ENCODE measurements at places on chromosomes 1 and 21.
A peak's percentile ranks its signal among the peaks of the same experiment; 100 is the strongest.

DNA sequence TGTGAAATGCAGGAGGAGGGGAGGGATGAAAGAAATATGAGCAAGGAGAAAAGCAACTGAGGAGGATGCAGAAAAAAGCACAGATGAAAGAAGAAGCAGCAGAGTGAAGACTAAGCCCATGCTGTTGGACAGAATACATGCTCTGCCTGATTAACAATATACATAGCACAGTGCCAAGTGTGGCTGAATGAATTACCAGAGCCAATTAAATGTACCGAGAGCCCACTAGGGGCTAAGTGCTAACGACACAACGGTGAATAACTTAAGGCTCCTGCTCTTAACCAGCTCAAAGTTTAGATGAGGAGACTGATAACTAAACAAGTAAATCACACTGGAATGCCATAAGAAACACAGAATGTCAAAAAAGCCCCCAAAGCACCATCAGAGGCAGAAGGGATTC, 15.6 kb downstream of the CADM3 start:
- peak; percentile 22 for DNase-seq

DNA sequence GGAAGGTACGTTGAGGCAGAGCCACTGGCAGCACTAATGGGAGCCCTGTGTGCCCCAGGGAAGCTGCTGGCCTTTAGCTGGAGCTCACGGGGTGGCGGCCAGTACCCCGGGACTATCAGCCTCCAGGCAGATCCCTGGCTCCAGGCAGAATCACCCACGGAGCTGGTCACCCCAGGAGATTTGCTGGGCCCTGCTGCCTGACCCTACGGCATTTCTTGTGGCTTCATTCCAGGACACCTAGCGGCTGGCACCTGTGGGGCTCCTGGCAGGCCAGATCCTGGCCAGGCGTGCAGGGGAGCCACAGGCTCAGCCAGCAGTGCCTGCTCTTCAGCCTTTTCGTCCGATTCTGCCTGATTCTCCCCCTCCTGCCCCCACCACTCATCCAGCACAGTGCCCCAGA, 7.1 kb downstream of the PADI1 start:
- DNase-seq, result no peak

- DNase-seq, result no peak
Observed at GRCh38 chr1:232568331-232568852, 61.5 kb downstream of the SIPA1L2 start.

GRCh38 chr1:224923726-224924125, 5.7 kb upstream of the DNAH14 start:
- no peak for DNase-seq

DNA sequence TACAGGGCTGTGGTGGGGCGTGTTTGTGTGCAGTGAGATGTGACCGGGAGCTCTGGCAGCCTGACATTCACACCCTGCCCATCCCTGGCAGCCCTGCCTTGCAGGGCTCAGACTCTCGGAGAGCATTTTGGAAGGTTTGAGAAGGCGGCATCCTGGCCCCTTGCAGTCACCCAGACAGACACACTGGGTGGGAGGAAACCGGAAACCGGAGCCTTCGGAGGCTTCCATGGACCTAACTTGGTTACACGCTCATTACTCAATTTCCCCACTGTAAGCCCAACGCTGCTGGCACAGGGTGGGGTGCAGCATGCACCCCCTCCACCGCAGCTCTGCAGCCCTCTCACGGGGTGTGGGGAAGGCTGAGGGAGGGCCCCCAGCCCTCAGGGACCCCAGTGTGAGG, 22.2 kb upstream of the RSPO1 start:
- DNase-seq, result no peak

DNA sequence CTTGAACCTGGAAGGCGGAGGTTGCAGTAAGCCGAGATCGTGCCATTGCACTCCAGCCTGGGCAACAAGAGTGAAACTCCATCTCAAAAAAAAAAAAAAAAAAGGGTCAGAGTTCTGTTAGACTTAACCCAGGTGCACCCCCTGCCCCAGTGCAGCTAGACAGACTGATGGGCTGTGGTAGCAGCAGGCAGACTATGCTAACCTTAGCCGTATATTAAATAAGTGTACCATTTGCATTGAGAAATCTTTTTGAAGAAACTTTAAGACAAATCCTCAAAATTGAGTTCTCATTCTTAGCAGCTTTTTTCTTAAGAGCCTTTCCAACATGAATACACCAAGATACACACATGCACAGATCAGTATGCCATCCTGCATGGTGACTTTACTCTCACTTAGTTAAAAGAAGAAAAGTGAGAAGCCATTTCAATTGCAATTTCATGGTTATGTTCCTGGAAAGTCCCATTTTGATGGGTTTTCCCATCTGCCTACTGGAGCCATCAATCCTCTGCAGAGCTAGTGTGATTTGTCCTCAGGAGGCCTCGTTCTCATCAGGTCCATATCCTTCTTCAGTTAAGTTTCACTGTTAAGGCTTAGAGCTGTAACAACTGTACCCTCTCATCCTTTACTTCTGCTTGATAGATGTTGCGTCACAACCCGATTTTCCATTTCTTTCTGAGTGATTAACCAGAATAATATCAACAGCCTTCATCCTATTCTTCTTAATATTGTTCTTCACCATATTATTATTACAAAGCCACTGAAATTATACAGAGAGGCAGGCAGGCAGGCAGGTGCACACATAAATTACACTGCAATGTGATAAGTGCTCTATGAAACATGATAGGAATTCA, 7.3 kb downstream of the FCRLB start:
- DNase-seq, result no peak

- DNase-seq, result no peak
Observed at GRCh38 chr1:181094416-181095212, 6.1 kb downstream of the IER5 start.

DNA sequence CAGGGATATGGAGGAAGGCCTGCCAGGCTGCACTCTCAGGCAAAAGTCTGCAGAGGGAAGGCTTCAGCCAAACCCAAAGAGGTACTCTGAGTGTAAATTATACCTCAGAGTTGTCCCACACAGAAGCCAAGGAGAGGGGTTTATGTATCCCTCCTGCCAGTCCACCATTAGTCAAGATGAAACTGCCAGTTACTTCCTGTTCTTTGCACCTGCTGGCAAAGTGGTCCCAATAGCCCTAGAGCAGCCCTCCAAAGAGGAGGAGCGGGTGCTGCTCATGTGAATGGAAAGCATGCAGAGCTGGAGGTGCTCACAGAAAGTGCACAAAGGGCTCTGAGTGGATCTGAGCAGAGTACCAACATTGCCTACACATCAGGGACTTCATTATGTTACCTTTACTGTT, 37.1 kb upstream of the MCOLN3 start:
- no peak for DNase-seq

DNA sequence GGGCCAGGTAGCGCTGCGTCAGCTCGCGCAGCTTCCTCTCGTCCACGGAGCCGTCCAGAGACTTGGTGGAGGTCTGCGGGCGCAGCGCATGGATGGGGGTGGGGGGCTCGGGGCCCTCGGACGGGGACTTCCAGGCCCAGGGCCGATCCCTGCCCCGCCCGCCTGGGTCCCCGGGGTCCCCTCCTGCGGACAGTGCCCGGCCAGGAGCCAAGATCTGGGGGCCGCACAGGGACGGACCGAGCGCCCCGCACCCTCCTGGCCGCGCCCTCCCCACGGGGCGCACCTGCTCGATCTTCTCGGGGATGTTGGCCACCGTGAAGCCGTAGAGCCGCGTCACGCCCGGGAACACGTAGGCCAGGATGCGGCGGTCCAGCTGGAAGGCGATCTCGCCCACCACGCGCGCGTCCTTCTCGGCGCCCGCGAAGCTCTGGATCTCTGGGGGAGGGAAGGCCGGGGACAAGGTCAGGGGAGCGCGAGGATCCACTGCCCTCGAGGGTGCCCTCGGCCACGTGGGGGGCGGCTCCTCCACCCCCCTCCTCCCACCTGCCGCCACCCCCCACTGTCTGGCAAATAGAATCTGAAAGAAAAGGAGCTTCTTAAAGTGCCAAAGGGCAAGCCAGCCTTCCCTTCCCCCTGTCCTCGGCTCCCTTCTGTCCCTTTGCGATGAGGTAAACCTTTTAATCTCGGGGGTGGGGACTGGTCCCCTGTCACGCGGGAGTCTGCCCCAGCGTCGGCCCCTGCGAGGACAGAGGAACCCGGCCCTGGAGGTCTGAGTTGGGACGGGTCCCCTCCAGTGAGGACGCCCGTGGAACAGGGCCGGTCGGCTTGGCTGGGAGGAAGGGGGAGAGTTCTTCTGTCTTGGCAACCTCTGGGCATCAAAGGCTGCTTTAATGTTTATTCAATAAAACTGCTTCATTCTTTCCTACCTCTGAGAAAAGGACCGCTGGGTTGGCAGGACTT, 6.5 kb upstream of the FTCD start:
- no peak for DNase-seq

DNA sequence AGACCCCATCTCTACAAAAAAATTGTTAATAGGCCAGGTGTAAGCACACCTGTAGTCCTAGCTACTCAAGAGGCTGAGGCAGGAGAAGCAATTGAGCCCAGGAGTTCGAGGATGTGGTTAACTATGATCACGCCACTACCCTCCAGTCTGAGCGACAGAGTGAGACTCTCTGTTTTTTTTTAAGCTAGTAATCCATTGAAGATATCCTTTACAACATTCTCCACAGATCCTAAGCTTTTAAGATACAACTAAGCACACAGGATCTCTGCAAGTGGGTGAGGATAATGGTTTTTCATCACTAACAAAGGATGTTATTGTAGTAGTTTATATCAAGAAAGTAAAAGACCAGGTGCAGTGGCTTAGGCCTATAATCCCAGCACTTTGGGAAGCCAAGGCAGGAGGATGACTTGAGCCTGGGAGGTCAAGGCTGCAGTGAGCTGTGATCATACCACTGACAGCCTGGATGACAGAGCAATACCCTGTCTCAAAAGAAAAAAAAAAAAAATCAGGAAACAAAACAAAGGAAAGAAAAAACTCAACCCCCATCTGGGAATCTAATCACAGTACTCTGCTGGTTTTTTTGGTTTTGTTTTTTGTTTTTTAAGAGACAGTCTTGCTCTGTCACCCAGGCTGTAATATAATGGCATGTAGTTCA, 166.1 kb downstream of the RERE start:
- no peak for DNase-seq

DNA sequence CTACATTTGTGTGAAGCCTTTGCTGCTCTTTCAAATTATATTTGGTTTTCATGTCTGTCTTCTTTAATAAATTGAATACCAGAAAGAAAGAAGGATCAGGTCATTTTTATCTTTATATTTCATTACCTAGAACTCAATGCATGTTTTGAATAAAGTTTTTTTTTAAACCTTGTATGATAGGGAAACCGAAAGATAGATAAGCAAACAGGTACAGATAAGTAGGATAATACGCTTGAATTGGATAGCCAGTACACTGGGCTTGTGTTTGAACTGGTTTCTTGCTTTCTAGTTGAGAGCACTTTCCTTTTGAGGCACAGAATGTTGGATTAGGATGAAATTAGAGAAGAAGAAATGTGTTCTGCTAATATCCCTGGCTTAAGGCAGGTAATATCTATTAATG, 46.9 kb downstream of the PKN2 start:
- DNase-seq, result no peak

GRCh38 chr1:183834568-183834967, 29.6 kb downstream of the RGL1 start:
- DNase-seq, result no peak

DNA sequence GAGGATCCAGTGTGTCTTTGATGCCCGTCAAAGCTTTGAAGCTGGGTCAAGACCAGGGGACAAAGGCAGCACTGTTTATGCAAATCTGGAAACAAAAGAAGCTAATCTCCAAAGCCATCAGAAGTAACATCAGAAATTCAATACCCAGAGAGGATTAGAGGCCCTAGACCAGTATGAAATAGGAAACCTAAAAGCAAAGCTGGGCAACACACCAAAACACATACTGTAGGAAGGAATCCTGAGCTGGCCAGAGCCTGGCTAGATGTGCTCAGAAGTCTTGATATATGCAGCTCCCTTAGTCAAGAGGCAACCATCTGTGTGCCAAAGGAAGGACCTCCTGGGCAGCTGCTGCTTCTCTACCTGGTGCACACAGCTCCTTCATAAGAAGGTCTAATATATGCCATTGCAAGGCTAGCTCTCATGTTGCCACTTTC, 12.3 kb downstream of the COLGALT2 start:
- peak; percentile 98 for DNase-seq

DNA sequence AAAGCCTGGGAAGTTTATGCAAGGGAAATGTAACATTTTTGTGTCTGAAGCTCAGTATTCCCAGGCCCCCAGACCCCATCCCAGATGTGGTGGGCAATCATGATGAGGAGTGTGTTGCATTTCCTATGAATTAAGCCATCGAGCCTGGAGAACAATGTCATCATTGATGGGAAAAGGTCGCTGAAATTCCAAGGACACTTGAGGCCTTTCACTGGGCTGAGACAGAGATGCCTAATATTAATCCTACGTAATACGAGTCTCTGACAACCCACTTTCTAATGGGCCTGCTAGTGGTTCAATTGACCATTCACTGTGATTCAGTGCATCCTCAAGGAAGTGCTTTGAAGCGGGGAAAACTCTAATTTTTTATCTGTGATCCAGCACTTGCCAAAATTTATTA, 291.6 kb downstream of the PLPP3 start:
- DNase-seq, result no peak

GRCh38 chr1:44031252-44032169, at the start of gene SLC6A9:
Gene SLC6A9, minus strand, starts transcription at chr1:44031462. Its CDS starts 7,185 bp downstream, at chr1:44024277.
- DNase-seq, result peak; percentile 60
